ENCODE measurements at places on chromosomes 5 and 9.

- DNase-seq, result peak; percentile 28
Observed at GRCh38 chr9:96391021-96391765, 7.7 kb upstream of the SLC35D2 start.

DNA sequence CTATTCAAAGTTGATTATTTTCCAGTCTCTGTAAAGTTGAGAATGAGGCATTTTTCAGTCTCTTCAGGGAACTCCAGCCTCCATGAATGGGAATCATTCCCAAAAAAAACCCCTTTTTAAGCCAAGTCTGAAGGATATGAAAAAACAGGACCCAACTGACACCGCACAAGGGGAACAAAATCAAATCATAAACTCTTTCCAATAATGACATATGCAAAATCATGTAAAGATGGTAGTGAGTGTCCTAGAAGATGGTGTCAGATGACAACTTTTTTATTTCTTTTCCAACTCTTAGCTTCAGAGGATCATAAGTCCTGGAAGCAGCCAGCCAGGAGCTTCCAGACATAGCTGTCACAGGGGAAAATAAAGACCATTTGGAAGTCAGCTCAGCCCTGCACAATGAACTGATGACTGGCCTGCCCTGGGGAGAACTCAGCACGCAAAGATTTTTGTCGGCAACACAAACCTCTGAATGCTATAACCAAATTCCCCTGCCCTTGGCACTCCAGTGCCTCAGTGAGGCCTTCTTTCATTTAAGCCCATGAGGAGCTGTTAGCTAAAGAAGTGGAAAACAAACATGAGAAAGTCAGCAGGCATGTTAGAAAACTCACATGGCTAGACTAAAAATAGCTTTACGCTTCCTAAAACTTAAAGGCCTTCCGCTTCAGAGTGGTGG is 85.4 kb downstream of the SLC1A3 start:
- DNase-seq, result no peak

- no peak for DNase-seq
Observed at GRCh38 chr9:84068872-84069271, 88.3 kb downstream of the RMI1 start.

GRCh38 chr9:131459056-131459455 is 43.7 kb upstream of the POMT1 start:
- no peak for DNase-seq

GRCh38 chr5:168179192-168179593 is 112.3 kb upstream of the WWC1 start:
- DNase-seq, result peak; percentile 64

- DNase-seq, result no peak
Observed at GRCh38 chr5:104576677-104577076, 1014.1 kb upstream of the NUDT12 start.

DNA sequence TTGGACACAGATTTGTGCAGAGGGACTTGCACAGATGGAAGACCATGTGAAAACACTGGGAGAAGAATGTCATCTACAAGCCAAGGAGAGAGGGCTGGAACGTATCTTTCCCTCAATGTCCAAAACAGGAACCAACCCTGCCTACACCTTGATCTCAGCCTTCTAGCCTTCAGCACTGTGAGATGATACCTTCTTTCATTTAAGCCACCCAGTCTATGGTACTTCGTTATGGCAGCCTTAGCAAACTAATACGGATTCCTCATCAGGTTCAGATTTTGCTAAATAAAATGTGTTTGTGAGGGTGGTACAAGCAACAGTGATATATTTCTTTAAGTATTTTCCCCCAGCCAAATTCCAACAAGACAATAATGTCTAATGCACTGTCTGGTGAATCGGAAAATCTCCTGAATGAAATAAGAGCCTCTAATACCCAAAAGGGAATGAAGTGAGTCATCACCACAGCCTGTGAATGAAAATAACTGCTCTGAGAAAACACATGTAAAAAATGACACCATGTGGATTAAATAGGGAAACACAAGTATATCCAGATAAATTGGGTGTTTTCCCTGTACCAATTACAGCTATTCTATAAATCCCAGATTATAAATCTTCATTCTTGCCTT is 182.8 kb upstream of the TARS1 start:
- peak; percentile 85 for DNase-seq

GRCh38 chr9:127444283-127444920 is 6.8 kb downstream of the RPL12 start:
- DNase-seq, result no peak

GRCh38 chr9:20537294-20537693 is 85.0 kb downstream of the MLLT3 start:
- DNase-seq, result no peak

DNA sequence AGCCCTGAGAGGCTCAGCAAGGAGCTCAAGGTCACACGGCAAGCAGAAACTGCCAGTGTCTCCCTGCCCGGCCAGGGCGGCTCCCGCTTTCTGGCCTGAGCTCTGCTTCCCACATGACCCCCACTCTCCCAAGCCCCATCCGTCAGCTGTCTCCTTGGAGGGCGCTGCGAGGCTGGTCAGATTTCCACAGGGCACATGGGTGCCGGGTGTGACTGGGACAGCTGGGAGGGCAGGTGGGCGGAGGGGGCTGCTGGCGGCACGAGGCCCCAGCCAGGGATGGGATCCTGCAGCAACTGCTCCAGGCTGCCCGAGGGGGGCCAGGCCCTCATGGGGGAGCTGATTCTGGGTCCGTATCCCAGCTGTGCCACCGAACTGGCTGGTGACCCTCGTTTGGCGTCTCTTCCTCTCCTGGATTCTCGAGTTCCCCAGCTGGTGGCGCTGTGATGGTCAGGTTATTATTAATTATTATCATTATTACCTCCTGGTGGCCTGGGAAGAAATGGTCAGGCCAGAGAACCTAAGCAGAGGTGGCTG is 12.9 kb upstream of the WDR38 start:
- no peak for DNase-seq

DNA sequence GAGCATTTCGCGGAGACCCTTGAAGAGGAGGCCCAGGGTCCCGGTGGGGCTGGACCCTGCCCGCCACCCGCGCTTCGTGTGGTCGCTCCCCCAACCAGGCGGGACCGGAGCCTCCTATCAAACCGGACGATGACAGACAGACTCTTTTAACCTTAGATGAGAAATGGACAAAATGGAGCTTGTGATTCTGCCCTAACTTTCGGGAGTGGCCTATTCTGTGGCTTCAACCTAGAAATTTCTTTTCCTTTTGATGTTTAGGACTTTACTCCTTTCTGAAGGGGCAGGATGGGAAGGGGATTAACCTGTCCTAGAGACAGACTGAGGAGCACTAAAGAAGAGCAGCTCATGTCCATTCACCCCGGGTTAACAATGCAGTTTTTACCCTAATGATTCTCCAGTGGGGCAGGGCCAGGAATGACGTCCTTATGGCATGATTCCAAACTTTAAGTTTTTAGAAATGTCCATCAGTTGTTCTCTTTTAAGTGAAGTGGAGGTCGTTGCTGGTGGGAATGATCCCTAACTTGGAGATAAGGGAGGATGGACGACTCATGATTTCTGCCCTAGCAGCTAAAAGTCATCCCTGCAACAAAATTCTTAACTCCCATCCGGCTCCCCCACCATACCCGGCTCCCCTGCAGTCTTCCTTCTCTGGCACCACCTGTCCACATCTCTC is 1.0 kb downstream of the NIPSNAP3A start:
- DNase-seq, result peak; percentile 8

DNA sequence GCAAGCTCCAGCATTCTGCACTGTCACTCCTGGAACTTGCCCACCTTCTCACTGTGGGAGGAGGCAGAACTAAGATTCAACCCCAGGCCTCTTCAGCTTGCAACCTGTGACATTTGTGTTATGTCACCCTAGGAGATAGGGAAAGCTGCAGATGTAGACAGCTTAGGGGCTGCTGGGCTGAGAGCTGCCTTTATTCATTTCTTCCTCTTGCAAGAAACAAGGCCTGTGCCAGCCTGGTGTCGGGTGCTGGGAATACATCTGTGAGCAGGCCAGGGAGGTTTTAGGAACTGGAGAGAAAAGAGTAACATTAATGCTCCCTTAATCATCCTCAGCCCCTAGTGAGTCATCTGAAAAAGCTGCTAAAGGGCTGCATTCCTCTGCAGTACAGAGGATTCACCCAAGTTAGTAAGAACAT is 101.8 kb downstream of the FGF18 start:
- DNase-seq, result peak; percentile 93

DNA sequence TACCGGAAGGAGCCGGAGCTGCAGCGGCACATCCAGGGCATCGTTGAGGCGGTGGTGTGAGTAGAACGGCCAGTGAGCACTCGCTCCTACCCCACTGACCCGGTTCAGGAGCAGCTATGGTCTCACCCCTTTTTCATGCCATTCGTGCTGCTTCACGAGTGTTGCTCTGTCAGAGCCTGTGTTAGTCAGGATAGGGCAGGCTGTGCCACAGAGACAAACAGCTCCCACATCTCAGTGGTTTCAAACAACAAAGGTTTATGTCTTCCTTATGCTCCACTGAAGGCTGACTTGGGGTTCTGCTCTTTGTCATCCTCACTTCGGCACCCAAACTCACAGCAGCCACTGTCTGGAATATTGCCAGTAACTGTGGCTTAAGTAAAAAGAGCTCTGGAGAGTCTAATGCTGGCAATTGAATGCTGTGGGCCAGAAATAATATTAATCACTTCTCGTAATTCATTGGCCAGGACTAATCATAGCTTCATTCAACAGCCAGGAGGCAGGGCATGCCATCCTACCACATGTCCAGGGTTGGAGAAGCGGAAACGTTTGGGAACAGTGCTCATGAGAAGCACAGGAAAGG is 28.4 kb downstream of the ARHGEF37 start:
- DNase-seq, result no peak

DNA sequence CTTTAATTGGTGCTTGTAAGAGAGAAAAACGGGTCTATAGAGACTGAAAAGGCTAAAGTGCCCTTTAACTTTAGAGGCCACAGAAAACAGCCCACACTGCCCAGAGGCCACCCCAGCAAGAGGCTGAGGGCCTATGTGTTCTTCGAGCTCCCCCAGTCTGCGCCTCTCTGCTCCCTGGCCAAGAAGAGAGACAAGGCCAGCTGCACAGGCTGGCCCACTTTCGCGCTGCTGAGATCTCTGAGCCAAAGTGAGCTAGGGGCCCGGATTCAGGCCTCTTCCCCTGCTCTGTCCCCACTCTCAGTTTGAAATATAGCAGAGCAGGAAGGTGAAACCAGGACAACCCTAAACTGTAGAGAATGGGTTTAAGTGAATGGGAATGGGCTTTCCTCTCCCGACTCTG is 132.0 kb upstream of the TRIM32 start:
- DNase-seq, result no peak

- peak; percentile 13 for DNase-seq
Observed at GRCh38 chr9:3783156-3783555, 257.4 kb upstream of the RFX3 start.

- DNase-seq, result no peak
Observed at GRCh38 chr5:16807547-16807864, 128.6 kb downstream of the MYO10 start.

GRCh38 chr5:11322133-11322532 is 561.1 kb upstream of the DAP start:
- DNase-seq, result no peak

- no peak for DNase-seq
Observed at GRCh38 chr9:4009006-4009511, 290.8 kb downstream of the GLIS3 start.
